Pulmonary artery endothelial cell (primary cell): ENCODE measurements at places on chromosomes 1 and 21. TPM values are rescaled to one million over a fixed set of nuclear protein-coding genes. Genes with fewer than 3 reads are reported as not detected.

GRCh38 chr1:51840182-51840581 is 38.3 kb downstream of the NRDC start:
- no peak for DNase-seq

DNA sequence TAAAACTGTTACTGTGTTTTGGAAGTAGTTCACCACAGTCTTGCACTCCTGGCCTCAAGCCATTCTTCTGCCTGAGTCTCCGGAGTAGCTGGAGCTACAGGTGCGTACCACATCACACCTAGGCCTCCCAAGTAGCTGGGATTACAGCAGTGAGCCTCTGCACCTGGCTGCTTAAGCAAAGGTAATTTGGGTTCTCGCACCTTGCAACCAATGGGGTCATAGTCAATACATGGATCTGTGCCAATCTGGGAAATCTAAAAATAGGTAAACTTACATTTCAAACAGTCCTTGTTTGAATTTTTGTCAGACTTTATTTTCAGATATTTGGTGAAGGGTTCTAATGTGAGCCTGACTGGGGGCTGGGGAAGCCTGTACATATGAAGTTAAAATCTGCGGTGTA is 466.5 kb downstream of the PCP4 start:
- no peak for DNase-seq

Gene CFAP74
- total RNA-seq: not detected in 2 replicates

GRCh38 chr1:3404301-3404700 is 50.2 kb upstream of the ARHGEF16 start:
- no peak for DNase-seq

- no peak for DNase-seq
Observed at GRCh38 chr21:45391743-45392572, 13.0 kb upstream of the COL18A1 start.

DNA sequence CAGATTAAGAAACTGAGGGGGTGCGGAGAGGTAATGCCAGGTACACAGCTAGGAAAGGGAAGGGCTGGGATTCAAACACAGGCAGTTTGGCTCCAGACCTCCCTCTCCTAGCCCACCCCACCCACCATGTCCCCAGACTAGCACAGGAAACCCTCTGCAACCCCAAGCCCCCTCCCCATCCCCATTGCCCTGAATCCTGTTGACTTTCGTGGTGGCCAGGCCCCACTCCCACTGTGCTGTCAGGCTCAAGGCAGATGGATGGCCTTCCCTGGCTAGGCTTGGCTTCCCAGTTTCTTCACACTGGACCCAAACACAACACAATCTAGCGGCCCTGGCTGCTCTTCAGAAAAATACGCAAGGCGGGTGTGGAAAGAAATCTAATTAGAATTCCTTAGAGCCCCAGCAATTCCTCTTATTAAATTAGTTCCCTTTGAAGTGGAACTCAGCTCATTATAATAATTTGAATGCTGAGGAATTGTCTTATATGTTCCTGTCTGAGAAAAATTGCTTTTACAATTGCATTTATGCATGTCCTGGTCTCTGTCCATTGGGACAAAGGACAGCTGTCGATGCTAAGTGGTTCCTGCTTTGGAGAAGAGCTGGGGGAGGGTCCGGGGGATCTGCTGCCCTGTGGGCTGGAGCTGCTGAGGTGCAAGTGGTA is 97.4 kb downstream of the SYF2 start:
- DNase-seq: no peak

DNA sequence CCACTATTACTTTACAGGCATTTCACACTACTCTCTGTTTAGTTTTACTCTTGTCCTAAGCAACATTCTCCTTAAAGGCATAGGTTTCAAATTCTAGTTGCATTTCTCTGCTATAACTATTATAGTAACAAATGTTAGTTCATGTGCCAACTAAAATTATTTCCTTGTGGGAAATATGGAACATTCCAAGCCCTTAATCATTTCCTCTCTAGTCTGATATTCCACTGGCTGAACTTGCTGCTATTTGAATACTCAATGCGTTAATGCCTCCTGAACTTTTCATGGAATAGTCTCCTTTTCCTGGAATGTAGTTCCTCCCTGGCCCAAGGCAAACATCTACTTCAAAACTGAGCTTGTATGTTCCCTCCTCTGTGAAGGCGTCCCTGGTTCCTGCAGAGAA is 19.3 kb upstream of the TBX19 start:
- peak; percentile 82 for DNase-seq

DNA sequence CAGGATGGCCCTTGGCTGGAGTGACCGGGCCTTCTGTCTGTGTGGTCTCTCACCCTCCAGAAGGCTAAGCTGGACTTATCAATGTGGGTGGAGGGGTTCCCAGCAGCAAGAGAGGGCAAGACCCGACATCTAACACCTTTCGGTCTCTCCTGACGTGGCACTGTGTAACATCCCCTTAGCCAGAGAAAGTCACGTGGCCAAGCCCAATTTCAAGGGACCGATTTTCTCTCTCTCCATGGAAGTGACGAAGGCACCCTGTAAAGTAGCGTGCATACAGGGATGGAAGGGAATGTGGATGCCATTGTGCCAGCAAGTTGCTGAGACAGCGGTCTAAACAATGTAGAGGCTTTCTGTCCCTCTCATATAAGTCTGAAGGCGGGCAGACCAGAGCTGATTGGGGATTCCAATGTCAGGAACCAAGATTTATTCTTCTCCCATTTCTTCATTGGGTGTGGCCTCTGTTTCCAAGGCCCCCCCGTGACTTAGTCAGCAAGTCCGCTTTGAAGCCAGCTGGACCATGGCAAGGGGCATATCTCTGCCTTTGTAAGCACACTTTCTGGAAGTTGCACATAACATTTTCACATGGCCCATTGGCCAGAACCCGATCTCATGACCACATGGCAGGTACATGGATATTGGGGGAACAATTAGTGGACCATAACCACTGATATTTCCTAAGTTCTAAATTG is 12.5 kb downstream of the MX1 start:
- DNase-seq: no peak

GRCh38 chr1:42518908-42519307 is 55.8 kb downstream of the CCDC30 start:
- DNase-seq: no peak

Gene GCSAML
- not detected in 2 replicates for total RNA-seq

DNA sequence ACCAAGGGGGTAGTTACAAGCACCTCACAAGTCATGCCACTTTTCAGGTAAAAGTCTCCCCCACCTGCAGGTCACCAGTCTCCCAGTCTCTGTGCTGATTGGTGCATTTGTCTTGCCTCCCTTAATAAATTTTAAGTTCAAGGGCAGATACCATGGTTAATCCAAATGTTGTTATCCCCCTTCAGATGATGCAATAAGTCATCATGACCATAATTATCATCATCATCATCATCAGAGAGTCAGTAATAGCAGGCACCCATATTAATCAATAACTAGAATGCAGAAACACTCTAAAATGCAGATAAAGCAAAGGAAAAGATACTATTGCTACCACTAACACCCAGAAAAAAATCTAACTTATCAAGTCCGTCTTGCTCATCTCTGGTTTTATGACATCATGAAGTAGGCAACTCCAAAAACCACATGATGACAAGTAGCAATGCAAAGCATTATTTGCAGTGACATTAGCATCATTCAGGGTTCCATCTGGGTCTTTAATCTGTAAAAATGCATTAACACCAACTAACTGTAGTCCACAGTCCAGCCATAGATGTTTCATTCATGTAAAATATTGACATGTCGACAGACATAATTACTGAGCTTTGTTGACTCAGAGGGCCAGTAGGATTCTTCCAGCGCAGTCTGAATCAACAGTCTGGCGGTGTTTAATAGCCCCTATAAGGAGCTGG is 492.0 kb upstream of the RUNX1 start:
- no peak for DNase-seq

Gene PLA2G2D
- not detected in 2 replicates for total RNA-seq

DNA sequence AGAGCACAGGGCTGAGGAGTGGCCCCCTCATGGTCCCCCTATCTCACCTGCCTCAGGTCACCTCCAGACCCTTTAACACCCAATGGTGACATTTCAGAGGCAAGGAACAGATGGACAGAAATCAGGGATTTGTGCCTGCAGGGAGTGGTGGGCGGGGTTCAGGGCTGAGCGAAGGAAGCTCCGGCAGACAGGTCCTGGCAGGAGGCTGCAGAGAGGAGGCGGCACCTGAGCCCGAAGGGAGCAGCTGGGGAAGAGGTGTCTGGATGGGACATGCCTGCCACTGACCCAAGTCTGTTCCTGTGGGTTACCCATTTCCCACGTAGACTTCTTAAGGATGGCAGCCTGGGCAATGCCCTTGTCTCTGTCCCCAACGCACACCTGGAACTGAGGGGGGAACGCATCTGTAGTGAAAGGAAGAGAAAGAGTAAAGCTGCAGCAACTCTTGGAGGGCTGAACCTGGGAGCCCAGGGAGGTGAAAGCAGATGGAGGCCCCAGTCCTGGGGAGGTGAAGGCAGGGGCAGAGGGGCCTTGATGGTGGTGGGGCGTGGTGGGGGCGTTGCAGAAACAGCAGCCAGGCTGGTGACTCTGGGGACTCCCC is 61.6 kb upstream of the ADARB1 start:
- no peak for DNase-seq

- DNase-seq: no peak
Observed at GRCh38 chr1:200626853-200627534, 6.4 kb upstream of the KIF14 start.

Gene MROH7
- not detected in 2 replicates for total RNA-seq

- no peak for DNase-seq
Observed at GRCh38 chr1:30697571-30698376, 25.6 kb downstream of the MATN1 start.

Gene SON
- 128 and 173 TPM in 2 replicates for total RNA-seq
